HFFc6 (cell line): ENCODE measurements at places on chromosomes 3 and 15.

DNA sequence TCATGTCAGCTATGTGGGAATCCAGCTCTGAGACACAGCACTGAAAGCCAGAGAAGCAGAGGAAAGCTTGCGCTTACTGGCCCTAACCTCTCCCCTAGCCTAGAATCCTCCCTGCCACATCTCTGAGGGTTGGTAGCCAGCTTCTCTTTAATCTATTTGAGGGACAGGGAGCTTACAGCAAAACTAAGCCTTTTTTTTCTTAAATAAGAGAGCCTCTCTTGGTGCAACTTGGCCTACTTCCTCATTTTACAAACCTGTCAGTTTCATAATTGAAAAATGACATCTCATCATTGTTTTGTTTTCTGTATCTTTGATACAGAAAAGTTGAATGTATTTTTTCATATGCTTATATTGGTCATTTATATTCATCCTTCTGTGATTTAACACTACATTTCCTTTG is 193.9 kb downstream of the ZNF621 start:
- no peaks in the 10 kb centered on the region; the same call in 1 of the 2 replicates for H3K27me3 ChIP-seq
- H3K4me1 ChIP-seq, result no peaks in the 10 kb centered on the region
- peaks cover 4% of the 10 kb centered on the region; the same call in 1 of the 2 replicates for H3K36me3 ChIP-seq
- no peak overlapping the region for H3K4me3 ChIP-seq

- peaks cover 39% of the 10 kb centered on the region for H3K4me1 ChIP-seq
- H3K27me3 ChIP-seq, result no peaks in the 10 kb centered on the region
- H3K27ac ChIP-seq, result no peak overlapping the region
- no peak overlapping the region for H3K4me3 ChIP-seq
These were observed 70.0 kb upstream of the UBE2E1 start for GRCh38 chr3:23735535-23736326.

- H3K4me1 ChIP-seq, result peaks cover 43% of the 10 kb centered on the region
- no peak overlapping the region; the same call in 1 of the 2 replicates for H3K27ac ChIP-seq
- peak; percentile 34 for DNase-seq
- no peaks in the 10 kb centered on the region for H3K36me3 ChIP-seq
These were observed 70.4 kb downstream of the CHDH start for GRCh38 chr3:53775834-53776251.

DNA sequence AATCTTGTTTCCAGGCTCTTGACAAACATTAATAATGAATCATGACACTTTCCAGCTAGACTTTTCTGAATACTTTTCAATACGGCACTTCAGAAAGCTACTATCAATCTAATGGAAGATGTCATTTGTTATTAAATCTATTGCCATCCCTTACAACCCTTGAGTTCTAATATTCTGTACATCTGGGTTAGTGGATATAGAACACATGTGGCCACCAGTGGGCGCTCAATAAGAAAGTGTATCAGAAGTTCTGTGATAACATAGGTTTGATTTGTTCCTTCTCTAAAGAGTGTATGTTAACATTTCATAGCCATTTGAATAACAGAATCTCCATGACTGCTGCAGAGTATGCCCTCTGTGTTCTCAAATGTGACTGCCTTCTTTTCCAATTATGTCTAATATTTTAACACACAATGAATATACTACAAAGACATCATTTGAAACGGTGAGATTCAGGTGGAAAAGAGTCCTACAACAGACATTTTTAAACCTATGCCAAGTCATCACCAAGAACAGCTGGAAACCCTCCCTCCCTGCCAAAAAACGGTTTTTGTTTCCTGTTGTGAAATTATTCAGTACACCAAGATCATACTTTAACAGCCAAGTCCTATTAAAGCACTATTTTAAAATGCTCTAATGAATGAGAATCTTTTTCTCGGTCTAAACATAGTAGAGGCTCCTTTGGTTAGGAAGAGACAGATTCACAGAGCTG is 22.2 kb downstream of the ALDH1A2 start:
- H3K4me3 ChIP-seq, result no peak overlapping the region
- H3K36me3 ChIP-seq, result no peaks in the 10 kb centered on the region
- H3K27me3 ChIP-seq, result peaks cover 12% of the 10 kb centered on the region
- no peaks in the 10 kb centered on the region for H3K4me1 ChIP-seq
- H3K27ac ChIP-seq, result no peak overlapping the region

GRCh38 chr3:185940951-185941350 is 3.1 kb upstream of the TRA2B start:
- H3K4me3 ChIP-seq, result no peak overlapping the region
- H3K4me1 ChIP-seq, result peaks cover 10% of the 10 kb centered on the region
- peaks cover 24% of the 10 kb centered on the region for H3K36me3 ChIP-seq
- DNase-seq, result no peak
